ENCODE measurements at places on chromosomes 7 and 10.

- DNase-seq: no peak
These were observed 104.9 kb downstream of the CTBP2 start for GRCh38 chr10:125055446-125055845.

DNA sequence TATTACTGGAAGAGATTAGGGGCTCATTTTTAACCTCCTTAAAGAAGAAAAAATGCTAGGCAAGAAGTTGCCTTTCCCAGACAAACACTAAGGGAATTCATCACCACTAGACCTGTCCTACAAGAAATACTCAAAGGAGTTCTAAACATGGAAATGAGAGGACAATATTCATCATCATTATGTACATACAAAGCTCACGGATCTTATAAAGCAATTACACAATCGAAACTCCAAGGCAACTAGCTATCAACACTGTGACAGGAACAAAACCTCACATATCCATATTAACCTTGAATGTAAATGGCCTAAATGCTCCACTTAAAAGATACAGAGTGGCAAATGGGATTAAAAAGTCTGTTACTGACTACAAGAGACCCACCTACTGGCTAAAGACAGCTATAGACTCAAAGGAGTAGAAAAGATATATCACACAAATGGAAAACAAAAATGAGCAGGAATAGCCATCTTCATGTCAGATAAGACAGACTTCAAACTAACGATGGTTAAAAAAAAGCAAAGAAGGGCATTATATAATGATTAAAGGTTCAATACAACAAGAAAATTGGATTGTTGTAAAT is 246.6 kb downstream of the ADRA2A start:
- no peak for DNase-seq

GRCh38 chr7:51141451-51142003 is 175.1 kb downstream of the COBL start:
- no peak for DNase-seq

DNA sequence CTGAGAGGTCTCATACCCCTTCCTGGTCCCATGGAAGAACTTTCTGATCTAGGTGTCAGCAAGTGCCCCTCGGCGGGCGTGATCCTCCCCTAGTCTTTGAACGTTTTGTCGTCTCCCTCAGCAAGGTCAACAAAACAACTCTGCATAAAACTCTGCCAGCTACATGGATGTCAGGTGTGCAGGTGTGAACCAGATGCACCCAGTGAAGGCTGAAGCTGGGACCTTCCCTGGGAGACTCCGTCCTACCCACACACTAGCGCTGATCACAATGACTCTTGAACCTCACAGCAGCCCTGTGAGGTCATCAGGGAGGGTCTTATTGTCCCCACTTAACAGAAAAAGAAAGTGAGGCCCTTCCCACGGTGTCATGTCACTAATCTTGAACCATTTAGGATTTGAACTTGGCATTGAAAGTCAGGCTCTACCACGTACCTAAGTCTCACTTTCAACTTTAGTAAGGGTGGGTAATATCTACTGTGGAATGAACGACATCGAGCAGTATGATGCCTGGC is 68.1 kb downstream of the VSTM4 start:
- no peak for DNase-seq

GRCh38 chr7:81693080-81693479 is 76.8 kb downstream of the HGF start:
- no peak for DNase-seq

- no peak for DNase-seq
These were observed 817 bp downstream of the MLLT10 start for GRCh38 chr10:21534604-21535493.

DNA sequence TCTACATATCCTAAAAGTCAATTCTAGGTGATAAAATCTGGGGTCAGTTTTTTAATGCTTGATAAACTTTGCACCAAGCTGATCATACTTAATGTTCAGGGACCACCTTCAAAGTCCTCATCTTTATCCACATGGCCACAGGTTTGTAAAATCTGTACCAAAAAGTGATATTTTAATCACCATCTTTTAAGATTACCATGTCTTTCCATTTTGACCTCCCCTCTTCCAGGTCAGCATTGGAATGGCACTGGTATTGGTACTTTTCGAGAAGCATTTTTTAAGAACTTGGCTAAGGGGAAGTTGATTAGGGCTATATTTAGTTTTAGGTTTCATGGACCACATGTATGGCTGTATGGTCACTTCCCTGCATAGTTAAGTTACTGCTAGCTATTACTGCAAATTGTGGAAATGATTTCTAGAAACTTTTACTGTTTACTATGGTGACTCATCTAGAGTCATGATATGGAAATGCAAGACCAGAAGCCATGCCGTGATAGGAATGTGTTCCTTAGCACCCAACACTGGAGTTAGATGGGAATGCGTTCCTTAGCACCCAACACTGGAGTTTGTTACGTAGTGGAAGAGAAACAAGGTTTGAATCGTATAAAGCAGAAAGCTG is 50.8 kb upstream of the ABLIM1 start:
- DNase-seq: no peak

GRCh38 chr10:45809837-45810236 is 37.5 kb downstream of the AGAP4 start:
- no peak for DNase-seq

- no peak for DNase-seq
These were observed 1.8 kb upstream of the CAMK2G start for GRCh38 chr10:73876157-73876556.

DNA sequence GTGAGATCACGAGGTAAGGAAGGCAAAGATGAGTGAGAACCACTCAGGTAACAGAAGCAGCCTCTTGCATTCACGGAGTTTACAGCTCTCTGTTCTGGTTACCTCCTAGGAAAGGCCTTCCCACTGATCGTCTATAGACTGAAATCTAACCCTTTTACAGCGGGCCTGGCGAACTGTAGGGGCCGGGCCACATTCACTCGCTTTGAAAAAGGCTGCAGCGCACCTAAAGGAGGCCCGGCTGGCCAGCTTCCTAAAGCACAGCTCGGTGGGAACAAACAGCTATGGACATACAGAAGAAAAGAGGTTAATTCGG is 565 bp downstream of the ATP5MK start:
- DNase-seq: no peak

- DNase-seq: no peak
These were observed 8.2 kb upstream of the LRRC18 start for GRCh38 chr10:48947690-48948469.

- no peak for DNase-seq
These were observed 106.4 kb upstream of the TCF7L2 start for GRCh38 chr10:112843623-112844022.

DNA sequence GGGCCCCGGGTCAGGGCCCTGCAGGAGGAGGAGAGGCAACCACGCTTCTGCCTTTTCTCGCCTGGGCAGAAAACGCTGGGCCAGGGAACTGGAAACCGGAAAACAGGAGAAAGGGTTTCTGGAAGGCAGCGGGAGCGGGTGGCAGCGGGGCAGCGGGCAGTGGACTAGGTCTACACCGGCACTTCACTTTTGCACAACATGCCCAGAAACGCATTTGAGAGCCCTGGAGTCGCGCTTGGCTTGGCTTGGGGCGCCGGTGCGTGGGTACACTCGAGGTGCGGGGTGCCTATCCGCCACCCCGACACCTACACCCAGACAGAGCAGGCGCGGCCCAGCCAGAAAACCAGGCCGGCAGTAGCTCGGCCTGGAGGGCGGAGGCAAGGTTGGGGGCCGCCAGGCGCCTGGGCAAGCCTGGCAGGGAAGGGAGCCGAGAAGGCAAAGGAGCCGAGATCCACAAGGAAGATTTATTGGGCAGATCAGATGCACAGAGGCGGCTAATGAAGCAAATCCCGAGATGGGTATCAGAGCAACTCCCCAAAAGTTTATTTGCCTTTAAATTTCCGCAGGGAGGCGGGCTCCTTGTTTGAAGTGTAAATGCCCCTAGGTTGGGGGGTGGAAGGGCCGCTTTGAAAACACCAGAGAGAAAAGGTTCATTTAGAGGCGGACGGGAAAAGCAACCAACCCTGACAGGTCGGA is 3.2 kb upstream of the PAX2 start:
- no peak for DNase-seq

GRCh38 chr7:41621953-41622831 is 80.7 kb downstream of the INHBA start:
- DNase-seq: no peak

GRCh38 chr10:121813211-121813815 is 114.5 kb downstream of the ATE1 start:
- no peak for DNase-seq

DNA sequence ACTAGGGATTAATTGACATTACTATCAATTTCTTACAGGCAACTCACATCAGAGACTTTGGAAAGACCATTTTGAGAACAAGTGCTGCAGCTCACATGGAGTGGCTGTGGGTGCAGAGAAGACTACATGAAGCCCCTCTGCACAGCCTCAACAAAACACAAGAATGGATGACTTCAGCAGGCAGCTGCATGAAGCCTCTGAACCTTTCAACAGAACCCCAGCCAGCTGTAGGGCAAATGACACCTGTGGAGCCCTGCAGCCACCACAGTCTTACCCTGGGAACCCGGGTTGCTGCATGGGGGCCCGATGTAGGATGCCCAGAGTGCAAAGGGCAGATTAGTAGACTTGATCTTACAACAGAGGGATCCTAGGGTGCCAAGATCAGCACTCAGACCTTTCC is 62.0 kb upstream of the CAMK2B start:
- no peak for DNase-seq

DNA sequence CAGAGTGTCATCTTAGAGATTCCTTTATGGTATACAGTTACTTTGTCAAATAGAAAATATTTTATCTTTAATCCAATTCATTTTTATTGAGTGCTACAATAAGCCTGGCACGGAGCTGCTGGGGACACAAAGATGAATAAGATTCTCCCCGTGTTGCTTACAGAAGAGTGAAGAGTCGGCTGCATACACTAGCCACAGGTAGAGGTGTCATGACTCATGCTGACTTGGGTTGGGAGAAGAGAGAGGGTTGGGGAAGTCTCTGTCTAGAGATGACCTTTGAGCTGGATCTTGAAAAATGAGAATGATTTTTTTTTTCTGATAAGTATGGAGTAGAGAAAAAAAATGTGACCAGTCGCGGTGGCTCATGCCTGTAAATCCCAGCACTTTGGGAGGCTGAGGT is 289.9 kb upstream of the CELF2 start:
- no peak for DNase-seq

- no peak for DNase-seq
These were observed 8.1 kb upstream of the RABGEF1 start for GRCh38 chr7:66732439-66732838.

DNA sequence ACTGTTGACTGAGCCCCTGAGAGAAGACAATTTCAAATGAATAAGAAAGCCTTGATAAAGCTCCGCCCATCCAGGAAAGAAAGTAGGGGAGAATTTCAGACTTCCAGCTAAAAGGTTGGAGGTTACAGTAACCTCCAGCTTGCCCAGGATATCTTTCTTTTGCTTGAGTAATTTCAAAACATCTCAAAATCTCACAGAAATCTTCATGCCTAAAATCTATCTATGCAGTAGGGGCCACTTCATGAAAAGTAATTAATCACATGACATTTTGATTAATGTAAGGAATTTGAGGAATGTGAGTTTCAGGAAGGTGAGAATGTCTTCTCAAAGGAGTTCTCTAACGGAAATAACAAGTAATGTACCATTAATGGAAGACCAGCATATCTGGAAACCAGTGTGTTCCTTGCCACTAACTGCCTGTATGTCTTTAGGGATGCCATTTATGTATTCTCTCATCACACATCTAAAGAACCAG is 24.2 kb downstream of the TRIL start:
- DNase-seq: no peak

DNA sequence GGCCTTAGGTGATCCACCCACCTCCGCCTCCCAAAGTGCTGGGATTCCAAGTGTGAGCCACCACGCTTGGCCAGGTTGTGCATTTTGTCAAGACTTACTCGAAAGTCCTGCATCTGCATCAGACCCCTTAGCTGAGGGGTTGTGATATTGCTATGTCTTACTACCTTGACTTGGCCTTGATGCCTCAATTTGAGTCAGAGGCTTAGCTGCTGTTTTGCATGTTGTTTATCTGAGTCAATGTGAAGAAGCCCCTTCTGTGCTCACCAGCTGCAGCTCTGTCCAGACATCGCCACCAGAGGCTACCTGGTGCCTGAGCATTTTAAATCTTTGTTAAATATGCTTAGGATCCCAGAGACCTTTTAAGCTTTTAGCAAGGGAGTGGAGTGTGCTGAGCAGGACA is 18.1 kb downstream of the UBE2D4 start:
- no peak for DNase-seq

DNA sequence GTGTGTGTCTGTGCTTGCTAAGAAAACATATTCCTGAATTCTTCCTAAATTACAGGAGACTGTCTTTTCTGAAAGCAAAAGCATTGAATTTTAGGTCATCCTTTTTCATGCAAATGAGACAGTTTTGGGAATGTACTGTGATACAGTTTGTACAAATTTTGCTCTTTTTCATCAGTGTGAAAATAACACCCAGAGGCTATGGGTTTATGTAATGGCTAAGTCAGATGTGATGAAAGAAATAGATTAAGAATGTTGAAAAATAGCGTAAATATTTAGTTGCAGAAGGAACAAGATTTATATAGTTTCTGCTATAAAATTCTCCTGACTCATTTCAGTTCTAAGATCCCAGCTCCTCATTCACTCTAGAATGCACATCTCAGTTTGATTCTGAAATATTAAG is 24.6 kb downstream of the POM121L12 start:
- DNase-seq: no peak

GRCh38 chr10:30943451-30943850 is 88.2 kb downstream of the ZNF438 start:
- DNase-seq: no peak
